H54 (cell line): ENCODE measurements at places on chromosomes 5 and 9.

- no peak for DNase-seq
These were observed 14.2 kb upstream of the C5orf46 start for GRCh38 chr5:147920420-147921030.

- peak; percentile 61 for DNase-seq
These were observed 5.0 kb downstream of the OR2V2 start for GRCh38 chr5:181152406-181152805.

DNA sequence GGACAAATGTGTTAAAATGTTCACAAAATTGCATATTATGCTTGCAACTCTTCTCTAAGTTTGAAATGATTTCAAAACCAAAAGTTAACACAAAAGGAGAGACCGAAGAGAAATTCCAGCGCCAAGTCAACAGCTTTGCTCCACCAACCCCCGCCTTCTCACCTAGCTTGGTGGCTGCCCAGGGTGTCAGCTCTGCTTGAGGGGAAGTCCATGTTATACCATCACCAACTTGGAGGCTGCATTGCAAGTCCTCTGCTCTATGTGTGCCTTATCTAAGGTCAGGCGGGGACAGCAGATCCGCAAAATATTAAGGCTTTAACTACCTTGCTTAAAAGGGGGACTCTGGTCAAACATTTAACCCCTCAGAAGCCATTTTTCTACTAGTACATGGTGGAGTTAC, 14.6 kb downstream of the CCNJL start:
- no peak for DNase-seq

DNA sequence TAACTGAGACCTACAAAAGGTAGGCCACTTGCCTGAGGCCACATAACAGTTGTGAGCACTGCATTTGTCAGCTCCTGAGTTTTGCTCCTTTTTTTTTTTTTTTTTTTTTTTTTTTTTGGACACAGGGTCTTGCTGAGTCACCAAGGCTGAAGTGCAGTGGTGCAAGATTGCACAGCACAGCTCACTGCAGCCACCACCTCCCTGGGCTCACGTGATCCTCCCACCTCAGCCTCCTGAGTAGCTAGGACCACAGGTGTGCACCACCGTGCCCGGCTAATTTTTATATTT, 37.1 kb downstream of the LAMC3 start:
- DNase-seq: no peak

GRCh38 chr5:106877881-106878280, 792.9 kb downstream of the EFNA5 start:
- no peak for DNase-seq

DNA sequence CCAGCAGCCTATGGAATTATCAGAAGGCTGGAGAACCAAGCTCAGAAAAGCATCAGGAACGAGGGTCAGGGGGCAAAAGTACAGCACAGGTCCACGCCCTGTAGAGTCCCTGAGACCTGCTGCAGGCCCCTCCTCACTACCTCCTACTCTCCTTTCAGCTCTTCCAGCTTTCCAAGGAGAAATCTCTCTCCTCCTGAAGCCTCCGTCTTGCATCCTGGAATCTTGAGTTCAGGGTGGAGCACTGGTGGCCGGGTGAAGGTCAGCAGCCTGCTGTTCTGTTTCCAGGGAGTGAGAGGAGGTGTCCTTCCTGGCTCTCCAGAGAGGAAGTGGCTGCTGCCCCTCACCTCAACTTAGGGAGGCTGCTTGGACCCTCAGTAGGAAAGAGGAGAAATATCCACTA, 342.3 kb downstream of the ZSWIM6 start:
- no peak for DNase-seq

DNA sequence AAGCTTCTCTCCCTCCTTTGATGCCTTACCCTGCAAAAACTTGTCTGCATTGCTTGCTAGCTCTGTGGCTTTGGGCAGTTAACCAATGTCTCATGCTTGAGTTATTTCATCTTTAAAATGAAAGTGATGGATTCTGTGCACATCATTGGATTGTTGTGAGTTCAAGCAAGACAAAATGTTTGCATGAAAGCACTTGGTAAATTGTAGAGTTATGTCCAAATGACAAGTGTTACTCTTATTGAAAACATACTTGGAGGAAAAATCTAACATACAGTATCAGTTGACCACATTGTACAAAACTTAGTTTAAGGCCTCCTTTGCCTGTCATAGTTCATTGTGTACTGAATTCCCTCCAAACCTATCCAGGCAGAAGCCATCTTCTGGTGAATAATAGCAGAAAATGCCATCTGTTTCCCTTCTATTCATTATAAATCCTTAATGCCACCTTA, 30.0 kb downstream of the TGFBR1 start:
- no peak for DNase-seq

- DNase-seq: no peak
These were observed 74.1 kb upstream of the FSD1L start for GRCh38 chr9:105373723-105374122.

DNA sequence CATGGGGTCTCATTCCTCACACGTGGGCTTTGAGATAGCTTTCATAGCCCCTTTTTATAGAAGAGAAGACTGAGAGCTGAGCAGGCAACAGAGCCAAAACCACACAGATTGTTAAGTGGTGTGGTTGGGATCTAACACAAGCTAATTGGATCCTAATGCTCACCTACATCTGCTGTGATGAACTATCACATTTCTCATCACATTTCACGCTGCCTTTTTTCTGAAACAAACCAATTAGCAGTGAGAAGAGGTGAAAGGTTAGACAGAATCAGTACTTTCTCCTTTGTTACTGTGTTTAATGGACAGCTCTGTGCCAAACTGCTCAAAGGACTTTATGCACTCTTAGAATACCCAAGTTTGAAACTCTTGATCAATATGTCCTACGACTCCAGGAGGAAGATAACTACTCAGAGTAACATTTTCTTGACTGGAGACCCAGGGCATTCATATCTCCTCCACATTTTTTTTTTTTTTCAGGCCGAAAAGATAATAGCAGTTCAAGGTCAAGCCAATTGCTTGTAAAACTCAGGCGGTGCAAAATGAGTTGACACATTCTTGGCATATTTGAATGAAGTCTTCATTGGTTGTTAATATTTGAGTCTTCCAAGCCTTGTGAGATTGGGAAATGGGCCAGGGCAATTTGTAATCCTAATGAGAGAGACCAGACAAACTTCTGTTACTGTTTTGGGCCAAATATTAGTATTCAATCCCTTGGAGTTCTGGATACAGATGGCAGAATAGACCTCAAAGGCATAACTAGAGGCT, 138.4 kb downstream of the KCTD16 start:
- DNase-seq: no peak

GRCh38 chr5:177444106-177445051, 2.2 kb upstream of the PRR7 start:
- no peak for DNase-seq

GRCh38 chr9:127319366-127320114, 55.0 kb downstream of the GARNL3 start:
- no peak for DNase-seq

DNA sequence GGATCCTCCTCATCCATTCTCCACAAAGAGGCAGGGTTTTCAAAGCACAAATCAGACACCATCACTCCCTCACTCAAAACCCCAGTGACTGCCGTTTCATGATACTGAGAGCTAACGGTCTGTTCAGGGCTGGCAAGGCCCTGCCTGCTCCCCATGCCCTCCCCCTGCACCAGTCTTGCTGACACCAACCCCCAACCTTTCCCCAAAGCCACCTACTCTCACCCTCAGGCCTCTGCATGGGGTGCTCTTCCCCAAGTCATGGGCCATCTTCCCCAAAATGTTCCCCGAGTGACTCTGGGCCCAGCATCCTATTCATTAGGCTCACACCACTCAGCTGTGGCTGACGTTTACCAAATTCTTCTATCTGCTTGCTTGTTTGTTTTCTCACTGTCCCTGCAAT, 21.7 kb upstream of the OLFM1 start:
- no peak for DNase-seq

GRCh38 chr5:150400316-150401075, 12.2 kb downstream of the CD74 start:
- DNase-seq: no peak

- no peak for DNase-seq
These were observed 34.7 kb upstream of the IDNK start for GRCh38 chr9:83588256-83588655.

DNA sequence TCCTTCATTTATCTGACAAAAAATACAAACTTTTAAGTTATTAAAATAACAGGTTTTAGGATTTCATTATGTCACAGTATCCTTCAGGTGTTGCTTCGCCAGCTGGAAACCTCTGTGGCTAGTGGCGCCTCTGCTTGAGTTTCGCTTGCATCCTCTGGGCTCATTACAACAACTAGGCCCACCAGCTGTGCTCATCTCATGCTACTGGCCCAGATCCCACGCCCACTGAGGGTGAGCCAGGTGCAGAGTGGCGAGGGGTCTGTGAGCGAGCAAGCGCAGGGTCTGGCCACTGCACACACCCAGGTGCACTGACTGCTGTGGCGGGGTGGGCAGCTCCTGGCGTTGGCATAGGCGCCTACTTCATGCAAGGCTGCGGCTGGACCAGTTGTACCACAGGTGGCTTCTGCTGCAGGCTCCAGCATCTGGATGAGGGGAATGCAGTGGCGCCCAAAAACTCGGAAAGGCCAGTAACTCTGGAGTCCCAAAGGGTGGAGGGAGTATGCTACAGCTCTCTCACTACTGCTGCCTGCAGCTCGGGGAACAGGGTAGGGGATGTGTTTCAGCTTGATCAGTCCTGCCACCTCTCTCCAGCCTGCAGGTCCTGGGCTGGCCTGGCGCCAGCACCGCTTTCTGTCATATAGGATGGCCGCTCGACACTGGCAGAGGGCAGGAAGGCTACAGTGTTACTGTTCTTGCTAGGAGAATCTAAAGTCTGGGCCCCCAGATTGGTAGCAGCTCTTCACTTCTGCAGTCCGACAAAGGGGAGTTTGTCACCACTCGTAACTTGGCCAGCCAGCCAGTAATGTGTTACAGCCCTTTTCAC, 452.1 kb downstream of the TUSC1 start:
- DNase-seq: no peak

DNA sequence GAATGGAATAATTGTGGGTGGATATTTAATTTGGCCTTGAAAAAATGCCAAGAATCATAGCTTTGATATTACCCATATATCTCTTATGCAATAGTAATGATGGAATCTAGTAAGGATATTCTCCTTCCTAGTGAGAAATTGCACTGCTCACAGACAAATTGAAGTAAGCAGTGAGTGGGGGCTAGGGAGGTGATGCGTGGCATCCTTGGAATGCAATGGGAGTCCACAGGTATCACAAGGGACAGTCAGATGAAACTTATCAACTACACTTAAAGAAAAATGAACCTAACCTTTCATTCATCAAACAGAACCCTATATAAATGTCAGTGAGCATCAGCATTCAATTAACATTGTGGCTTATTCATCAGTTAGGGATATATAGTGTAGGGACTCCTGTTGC, 57.8 kb downstream of the IZUMO3 start:
- DNase-seq: no peak
